ENCODE measurements at places on chromosomes 1 and 21.

GRCh38 chr1:161198194-161198896 is 509 bp downstream of the ADAMTS4 start:
- DNase-seq = no peak

DNA sequence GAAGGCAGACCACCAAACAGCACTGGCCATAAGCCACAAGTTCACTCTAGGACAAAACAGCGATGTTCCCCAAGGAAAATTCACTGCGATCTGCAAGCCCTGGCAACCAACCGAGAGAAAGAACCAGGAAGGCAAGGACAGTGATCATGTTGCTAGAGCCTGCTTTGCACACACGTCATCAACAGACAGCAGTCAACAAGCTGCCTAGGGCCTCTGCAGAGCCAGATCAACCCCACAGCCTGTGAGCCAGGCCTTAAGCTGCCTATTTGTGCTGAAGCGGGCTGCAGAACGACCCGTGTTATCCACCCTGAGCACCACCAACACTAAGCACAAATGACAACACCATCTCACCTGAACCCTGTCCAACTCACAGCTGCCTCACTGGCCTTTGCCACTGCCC is 6.2 kb upstream of the YRDC start:
- DNase-seq = no peak

DNA sequence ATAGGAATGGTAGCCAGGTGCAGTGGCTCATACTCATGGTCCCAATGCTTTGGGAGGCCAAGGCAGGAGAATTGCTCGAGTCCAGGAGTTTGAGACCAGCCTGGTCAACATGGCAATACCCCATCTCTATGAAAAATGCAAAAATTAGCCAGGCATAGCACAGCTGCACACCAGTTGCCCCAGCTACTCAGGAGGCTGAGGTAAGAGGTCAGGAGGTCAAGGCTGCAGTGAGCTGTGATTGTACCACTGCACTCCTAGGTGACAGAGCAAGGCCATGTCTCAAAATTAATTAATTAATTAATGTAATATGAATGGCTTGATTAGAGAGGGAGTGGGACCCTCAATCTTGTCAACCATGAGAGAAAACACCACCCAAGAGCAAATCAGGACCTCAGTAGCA is 198.7 kb upstream of the DUSP10 start:
- DNase-seq = no peak

GRCh38 chr1:147169840-147170674 is 2.2 kb downstream of the PRKAB2 start:
- no peak for DNase-seq

DNA sequence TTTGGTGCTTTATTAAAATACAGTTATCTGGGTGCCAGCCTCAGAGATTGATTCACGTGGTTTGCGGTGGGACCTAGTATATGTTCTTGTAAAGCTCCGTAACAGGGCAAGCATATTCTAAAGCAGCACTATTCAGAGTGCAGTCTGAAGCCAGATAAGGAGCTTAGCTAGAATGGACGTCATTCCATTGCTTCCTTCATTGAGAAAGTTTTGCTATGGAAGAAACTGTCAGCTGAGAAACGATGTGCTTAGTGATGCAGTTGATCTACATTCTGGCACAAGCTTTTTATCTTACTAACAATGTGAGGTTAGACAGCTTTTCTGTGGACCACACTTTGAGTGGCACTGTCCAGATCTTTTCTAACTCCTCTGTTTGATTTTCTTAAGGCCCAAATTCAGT is 26.2 kb downstream of the SLC44A3 start:
- DNase-seq = no peak

GRCh38 chr1:168170564-168171508 is 7.9 kb upstream of the TIPRL start:
- DNase-seq = no peak

- DNase-seq = no peak
Measured at GRCh38 chr1:151513626-151514121, 2.5 kb downstream of the CGN start.

DNA sequence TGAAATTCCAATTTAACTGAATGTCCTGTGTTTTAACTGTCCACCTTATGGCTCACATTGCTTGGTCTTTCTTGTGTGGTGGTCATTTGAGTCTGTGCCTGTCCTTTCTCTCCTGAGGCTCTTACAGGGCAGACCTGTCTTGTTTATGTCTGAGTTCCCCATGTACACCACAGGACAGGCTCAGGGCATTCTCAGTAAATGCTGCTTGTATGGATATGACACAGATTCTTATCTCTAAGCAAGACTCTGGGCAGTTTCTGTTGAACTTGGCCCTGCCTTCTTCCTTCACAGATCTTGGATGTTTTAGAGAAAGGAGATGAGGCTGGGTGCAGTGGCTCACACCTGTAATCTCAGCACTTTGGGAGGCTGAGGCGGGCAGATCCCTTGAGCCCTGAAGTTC is 159.1 kb upstream of the CSF3R start:
- no peak for DNase-seq

GRCh38 chr1:10621906-10622305 is 147.2 kb downstream of the PEX14 start:
- no peak for DNase-seq

DNA sequence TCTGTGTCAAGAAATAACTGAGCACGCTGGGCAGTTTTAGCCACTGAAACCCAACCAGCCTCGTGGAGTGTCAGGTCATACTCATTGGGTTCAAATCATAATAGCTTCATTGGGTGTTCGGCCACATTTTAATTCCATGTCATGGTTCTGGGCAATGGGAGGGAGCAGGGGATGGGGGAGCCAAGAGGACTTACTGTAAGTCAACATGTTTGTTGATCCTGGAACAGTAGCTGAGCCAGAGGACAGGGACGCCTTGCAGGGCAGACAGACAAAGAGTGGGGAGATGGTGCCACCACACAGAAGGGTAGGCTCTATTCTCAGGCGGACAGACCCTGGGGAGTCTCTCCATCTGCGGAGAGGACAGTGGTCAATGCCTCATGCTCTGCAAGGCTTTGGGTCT is 161.1 kb downstream of the ZBTB18 start:
- DNase-seq = no peak

DNA sequence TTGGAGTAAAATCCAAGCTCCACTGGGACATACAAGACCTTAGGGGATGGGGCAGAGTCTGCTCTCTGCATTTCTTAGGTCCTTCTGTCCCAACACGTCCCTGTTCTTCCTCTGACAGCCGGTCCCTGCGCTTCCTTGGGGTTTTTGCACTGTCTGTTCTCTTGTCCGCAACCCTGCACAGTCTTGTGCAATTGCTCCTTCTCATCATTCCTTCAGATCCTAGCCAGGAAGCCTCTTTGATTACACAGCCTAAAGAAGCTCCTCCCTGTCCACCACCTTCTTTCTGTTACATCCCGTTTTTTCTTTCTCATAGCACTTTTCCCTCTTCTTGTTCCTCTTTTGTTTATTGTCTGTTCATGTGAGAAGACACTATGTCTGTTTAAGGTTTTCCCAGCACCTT is 19.9 kb downstream of the ACOT11 start:
- DNase-seq = no peak
